ENCODE measurements at places on chromosomes 11 and 22.

GRCh38 chr22:46906326-46907045 is 144.0 kb downstream of the TBC1D22A start:
- DNase-seq, result no peak

DNA sequence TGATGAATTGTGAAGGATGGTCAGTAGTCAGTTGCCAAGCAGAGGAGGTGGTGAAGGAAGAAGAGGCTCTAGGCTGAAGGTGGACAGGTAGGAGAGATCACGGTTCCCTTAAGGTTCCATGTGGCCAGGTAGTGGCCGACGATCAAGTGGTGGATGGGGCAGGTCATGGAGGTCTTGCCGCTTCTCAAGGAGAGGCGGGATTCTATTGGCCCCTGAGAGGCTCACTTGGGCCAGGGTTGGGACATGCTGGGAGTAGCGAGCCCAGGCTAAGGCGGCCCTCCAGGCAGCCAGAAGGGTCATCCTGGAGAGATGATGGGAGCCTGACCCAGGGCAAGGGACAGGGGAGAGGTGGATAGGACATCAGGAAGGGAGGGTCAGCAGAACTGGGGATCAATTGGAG is 20.9 kb upstream of the TMPRSS4 start:
- DNase-seq, result no peak

DNA sequence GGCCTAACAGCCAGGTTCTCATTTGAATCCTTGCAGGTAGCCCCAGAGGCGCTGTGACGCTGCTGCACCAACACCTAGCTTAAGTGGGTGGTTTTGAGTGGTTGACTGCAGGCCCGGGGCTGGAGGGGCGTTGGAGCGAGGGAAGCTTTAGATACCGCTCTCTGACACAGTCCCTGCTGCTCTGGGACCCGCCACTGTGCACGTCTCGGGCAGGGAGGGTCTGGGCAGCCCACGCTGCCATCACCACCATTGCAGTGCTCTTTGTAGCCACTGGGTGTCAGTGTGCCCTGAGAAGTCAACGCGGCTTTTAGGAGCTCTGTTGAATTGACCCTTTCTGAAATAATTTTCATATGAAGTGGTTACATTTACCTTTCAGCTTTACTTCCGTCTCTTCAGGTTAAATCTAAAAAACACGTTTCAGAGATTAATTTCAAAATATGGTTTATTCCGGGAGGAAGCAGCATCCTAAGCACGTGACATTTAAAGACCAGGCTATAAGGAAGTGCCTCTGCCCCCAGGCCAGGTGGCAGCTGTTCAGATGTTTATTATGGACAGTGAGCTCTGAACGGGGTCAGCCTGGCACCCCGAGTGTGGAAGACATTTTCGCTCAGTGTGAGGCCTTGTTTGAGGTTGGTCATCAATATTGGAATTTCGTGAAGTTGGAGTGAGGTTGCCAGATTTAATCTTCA is 30.9 kb upstream of the PARVB start:
- DNase-seq, result peak; percentile 40

GRCh38 chr11:73532310-73532709 is 65.6 kb downstream of the FAM168A start:
- no peak for DNase-seq

DNA sequence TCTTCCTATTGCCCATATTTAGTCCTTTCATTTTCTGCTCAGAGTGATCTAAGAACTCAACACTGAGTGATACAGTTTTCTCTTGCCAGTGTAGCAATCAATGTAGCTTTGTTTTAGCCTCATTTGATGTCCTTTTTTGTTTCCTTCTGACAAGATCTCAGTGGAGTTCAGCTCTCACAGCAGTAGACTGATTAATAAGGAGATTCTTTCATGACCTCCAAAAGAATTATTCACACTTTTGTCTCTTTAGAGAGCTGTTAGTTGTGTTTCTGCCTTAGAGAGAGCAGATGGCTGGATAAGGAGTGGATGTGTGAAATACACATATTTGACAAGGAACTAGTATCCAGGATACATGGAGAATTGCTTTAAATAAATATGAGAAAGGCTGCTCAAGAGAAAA is 6.6 kb upstream of the TMEM225 start:
- DNase-seq, result no peak

DNA sequence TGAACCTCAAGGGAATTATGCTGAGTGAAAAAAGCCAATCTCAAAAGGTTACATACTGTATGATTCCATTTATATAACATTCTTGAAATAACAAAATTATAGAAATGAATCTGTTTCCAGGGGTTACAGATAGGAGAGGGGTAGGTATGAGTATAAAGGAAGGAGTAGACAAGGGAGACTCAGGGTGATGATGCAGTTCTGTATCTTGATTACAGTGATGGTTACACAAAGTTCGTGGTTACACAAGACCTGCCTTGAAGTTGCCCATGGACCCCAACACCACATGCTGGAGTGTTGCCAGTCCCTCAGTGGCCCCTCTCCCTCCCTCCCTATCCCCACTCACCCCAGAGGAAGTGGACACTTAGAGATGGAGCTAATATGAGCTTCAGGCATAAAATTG is 20.3 kb downstream of the STK33 start:
- DNase-seq, result no peak

GRCh38 chr11:46725338-46726205 is 6.6 kb downstream of the F2 start:
- DNase-seq, result no peak

DNA sequence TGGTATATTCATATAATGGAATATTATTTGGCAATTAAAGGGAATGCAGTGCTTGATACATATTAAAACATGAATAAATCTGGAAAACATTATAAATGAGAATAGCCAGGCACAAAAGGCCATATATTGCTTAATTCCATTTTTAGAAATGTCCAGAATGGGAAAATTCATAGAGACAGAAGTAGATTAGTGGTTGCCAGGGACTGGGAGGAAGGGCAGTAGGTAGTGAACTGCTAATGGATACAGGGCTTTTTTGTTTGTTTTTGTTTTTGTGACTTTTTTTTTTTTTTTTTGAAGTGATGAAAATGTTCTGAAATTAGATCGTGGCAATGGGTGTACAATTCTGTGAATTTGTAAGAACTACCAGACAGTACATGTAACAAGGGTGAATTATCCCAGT is 86.1 kb downstream of the YAP1 start:
- no peak for DNase-seq

- DNase-seq, result no peak
Observed at GRCh38 chr11:27868709-27869108, 168.5 kb upstream of the BDNF start.

GRCh38 chr11:46541593-46542371 is 52.0 kb downstream of the AMBRA1 start:
- no peak for DNase-seq

GRCh38 chr22:22214819-22215329 is 29.7 kb upstream of the VPREB1 start:
- DNase-seq, result no peak

DNA sequence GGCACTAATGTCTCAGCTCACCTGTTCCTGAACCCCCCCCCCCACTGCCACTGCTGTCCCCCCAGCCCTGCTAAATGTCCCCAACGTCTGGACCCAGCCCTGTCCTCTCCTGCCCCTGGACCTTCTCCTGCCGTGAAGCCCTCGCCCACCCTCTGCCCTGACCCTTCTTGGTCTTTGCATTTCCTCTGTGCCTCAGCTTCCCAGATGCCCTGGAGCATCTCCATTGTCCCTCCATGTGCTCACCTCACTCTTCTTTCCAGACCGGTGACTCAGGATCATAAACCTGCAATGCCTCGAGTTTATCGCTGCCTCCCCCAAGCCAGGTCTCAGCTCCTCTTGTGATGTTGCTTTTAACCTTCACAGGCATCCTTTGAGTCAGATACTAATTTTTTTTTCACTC is 416.4 kb downstream of the BRD1 start:
- DNase-seq, result no peak

DNA sequence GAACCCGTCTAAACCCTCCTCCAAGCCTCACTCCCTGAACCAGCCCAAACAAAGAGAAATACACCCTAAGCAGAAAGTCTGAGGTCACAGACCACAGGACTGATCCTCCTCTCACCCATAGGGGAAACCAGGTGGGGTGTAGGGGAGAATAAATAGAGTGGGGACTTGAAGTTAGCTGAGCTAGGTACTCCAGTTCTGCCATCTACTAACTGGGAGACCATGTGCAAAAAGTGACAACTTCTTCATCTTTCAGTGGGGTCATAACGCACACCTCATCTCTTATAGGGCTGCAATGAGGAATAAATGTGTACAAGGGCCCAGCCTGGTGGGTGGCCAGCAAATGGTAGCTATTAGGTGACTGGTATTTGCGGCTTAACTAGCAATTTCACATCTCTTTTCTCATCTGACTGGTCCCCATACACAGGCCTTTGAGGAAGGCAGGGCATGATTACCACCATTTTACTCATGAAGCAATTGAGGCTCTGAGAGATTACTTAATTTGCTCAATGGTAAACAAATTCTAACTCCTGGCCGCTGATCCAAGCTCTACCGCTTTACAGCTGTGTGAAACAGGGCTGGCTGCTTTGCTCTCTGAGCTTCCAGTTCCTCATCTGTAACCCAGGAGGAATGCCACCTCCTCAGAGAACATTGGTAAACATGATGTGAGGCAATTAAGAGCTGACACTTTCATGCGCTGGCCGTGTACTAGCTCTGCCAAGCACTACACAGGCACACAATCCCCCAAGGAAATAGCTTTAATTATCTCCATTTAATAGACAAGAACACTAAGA is 16.6 kb downstream of the TBC1D10A start:
- no peak for DNase-seq

DNA sequence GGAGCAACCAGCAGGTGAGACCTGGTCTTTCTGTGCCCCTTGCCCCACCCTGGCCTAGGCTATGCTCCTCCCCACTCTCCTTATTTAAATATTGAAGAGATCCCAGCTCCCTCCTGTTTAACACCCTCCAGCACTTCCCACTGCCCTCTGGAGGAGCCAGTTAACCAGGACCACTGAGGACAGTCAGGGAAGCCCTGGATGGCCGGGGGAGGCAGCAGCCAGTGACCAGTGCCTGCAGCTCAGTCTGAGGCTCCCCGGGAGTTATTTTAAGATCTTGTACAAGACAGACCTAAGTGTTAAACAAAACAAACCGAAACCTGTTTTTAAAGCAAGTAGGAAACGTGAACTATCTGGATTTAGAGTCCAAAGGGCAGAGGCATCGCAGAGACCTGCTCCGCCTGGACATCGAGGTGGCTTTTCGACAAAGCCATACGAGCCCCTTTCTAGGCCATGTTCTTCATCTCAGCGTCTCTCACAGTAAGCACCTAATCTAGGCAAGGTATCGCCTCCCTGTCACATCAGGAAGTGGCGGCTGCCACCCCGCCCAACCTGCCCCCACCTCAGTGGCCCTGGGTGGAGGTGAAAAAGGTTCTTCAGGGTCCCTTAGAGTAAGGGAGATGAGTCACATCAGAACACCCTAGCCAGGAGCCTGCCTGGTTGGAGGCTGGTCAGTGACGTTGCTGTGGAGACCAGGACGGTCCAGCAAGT is 35.2 kb downstream of the TRMU start:
- DNase-seq, result no peak

DNA sequence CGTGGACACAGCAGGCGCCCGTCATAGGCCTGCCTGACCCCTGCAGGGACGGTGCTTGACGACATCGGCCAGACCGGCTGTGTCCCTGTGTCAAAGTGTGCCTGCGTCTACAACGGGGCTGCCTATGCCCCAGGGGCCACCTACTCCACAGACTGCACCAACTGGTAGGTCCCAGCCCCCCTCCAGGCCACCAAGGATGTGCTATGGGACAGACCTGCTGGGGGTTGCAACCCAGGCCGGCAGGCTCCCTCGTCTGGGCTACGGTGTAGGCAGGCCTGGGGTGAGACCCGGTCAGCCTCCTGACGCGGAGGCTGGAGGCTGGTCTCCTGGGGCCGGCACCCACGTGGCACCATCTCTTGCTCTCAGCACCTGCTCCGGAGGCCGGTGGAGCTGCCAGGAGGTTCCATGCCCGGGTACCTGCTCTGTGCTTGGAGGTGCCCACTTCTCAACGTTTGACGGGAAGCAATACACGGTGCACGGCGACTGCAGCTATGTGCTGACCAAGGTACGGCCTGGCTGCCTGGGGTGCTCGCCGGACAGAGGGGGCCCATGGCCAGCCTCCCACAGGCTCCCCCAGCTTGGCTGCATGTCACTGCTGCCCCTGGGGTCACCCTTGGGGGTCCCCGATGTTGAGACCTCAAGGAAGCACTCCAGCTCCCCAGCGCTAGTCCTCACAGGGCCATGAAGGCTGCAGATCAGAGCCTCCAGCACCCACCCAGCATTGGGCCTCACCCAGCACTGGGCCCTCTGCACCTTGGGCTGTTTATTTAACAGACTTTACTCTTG is 7.7 kb downstream of the MUC5AC start:
- DNase-seq, result no peak

- no peak for DNase-seq
Observed at GRCh38 chr11:112012874-112013273, 12.3 kb upstream of the DLAT start.

DNA sequence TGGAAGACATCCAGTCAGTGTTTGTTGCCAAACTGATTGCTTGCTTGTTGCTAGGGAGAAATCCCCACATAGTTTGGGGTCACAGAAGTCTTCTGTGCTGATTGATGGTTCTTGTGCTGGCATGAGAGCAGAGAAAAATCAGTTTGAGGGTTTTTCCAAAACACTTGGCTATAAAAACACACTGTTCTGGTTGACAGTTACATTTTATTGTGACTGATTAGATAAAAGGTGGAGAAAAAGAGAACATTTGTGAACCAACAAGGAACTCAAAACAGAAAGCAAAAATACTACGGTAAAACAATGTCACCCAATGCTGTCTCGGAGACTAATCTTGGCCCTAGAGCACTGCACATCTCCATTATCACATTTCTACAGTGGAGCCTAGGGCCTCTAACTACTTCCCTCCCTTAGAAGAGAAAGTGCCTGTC is 14.4 kb upstream of the EIF4G2 start:
- DNase-seq, result no peak

- DNase-seq, result no peak
Observed at GRCh38 chr11:2314525-2315394, 12.9 kb downstream of the TSPAN32 start.

- no peak for DNase-seq
Observed at GRCh38 chr11:86802601-86803051, 2.3 kb downstream of the PRSS23 start.

- no peak for DNase-seq
Observed at GRCh38 chr22:24466716-24467328, 28.3 kb upstream of the UPB1 start.

GRCh38 chr11:8793114-8793777 is 110.7 kb downstream of the RPL27A start:
- DNase-seq, result no peak

All from stimulated activated CD4-positive, alpha-beta T cell treated with anti-CD3 and anti-CD28 coated beads, Interleukin-2, amount 100 ng/mL, for 48 hours (primary cell).